ENCODE measurements at places on chromosomes 11 and 22.

- no peak for DNase-seq
These were observed 44.8 kb upstream of the C11orf87 start for GRCh38 chr11:109377039-109377742.

GRCh38 chr11:81359476-81359875 is 1374.2 kb downstream of the FAM181B start:
- no peak for DNase-seq

DNA sequence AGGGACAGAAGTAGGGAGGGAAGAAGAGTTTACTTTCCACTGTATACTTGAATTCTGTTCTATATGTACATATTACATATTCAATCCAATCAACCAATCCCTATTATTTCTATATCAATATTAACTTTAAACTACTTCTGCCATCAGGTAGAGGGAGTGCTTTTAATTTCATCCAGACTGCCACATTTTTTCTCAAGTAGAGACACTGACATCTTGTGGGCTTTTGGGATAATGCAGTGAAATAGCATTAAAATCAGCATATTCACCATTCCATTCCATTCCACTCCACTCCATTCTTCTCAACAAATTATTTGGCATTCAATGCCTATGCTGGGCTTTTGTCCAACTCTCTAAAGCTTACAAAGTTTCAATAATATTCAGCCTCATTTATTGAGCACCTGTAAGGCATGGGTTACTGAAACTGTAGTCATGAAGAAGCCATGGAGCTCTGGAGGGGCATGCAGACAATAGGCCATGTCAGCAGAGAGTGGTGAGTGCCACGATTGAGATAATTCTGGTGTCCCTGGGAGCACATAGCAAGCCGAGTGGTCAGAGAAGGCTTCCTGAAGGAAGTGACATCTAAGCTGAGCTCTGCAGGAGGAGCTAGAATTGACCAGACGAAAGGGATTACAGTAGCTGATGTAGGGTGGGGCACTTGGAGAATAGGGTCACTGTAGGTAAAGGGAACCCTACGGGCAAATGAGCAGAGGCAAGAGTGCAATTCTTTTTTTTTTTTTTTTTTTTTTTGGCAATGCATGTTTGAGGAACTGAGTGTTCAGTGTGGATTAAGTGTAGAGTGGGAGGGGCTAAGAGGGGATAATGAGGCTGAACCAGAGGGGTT is 12.8 kb upstream of the CLPB start:
- peak; percentile 73 for DNase-seq

DNA sequence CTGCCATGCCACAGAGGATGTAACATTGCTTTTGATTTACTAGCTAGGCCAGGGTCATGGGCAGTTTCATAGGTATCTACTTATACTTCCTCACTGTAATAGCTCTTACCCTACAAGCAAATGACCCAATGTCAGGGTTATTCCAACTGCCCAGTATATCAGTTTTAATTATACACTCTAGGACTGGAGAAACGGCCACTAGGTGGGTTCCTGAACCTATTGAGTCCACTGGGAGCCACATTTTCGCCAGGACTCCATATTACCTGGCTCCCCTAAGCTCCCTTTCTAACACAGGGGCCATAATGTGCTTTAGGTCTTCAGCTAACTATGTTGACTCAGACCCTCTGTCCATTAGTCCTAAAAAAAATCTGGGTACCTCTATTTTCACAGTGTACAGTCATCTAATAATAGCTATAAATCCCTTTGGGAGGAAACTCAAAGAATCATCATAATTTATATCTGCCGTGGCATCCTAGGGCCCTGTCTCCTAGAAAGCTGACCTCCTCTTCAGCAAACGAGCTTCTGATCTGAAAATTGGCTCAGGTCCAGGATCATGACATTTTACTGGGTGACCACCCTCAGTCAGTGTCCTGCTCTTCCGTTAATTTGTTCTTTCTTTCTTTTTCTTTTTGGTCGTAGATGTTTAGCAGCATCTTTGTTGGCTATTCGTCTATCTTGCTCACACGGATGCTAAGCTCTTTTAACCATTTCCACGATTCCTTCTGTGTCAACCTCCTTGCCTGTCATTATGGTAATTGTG is 244.3 kb downstream of the FAM76B start:
- DNase-seq = no peak

DNA sequence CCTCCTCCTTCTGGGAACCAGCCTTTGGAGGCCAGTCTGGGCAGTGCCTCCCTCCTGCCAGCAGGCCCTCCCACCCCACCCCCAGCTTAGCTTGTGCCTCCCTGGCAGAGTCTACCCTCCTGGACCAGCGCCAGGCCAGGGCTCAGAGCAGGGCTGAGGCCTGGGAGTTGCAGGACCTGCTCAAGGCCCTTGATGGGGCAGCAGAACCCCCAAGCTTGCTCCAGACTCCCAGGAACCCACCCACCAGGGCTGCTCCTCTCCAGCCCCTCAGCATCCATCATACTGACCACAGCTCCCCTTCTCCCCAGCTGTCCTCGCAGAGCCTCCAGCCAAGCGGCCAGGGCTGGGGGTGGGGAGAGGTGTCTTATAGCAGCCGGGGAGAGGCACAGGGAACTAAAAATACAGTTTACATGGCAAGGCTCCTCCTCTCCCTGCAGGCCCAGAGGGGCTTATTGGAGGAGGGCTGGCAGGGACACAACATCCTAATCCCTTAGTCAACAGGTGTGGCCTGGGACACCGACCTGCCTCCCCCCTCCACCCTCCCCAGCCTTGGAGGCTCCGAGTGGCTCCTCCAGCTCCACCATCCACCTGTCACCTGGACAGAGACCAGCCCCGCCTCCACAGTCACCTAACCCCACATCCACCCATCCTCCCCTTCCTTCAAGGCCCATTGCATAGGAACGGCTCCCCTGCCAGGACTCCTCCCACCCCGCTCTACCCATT is 5.2 kb upstream of the MB start:
- DNase-seq = no peak

- no peak for DNase-seq
These were observed 29.4 kb downstream of the IFT27 start for GRCh38 chr22:36746375-36746970.

DNA sequence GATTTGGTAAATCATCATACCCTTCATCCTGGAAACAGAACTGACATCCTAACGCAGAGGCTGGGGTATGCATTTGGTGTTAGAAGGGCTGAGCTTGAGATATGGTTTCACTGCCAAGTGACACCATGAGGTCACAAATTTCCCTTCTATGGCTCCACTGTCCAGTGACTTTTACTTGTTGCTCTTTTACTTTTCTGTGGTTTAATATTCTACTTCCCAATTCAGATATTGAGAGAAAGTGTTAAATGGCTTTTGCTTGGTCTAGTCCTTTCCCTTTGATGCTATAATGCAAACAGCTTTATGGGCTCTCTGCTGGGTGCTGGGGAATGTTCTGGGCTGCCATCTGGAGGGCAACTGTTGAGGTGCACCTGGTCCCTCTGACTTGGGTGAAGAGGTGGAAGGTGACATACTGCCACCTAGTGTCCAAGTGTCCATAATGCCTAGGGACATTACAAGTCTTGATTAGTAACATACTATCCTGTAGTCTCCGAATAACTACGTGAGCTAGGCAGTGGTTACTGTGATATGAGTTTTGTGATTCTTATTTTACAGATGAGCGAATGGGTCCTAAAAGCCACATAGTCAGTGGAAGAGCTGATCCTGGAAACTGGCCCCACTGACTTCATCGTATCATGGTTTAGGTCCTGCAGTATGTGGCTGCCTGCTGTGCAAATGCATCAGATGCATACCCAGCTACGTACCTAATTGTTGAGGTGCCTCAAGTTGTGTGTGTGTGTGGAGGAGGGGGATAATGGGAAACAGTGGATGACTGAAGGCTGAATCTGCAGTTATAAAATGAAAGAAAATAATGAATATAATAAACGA is 149.1 kb upstream of the RAG2 start:
- peak; percentile 90 for DNase-seq

DNA sequence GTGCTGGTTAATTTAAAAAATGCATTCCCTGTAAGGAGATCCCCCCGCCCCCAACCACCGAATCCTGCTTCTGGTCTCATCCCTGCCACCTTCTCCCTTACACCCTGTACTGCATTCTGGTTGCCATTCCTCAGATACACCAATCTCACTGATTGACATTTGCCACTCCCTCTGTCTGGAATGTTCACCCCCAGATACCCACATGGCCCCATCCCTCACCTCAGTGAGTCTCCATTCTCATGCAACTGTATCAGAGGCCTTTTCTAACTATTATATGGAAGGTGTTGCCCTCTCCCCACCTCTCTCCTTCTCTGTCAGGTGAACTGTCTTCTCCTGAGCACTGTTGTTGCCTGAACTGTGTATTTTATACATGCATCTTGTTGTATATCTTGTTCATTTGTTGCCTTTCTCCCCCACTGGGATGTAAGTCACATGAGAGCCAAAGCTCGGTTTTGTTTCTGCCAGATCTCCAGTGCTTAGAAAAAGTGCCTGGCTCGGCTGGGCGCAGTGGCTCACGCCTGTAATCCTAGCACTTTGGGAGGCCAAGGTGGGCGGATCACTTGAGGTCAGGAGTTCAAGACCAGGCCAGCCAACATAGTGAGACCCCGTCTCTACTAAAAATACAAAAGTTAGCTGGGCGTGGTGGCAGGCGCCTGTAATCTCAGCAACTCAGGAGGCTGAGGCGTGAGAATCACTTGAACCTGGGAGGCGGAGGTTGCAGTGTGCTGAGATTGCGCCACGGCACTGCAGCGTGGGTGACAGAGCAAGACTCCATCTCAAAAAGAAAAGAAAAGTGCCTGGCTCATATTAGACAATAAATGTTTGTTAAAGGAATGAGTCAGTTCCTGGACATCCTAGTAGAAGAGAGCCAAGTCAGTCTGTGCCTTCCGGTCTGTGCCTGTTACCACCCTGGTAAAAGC is 61.0 kb downstream of the TNRC6B start:
- peak; percentile 35 for DNase-seq

- DNase-seq = no peak
These were observed 12.1 kb downstream of the TRPM5 start for GRCh38 chr11:2432171-2432621.

DNA sequence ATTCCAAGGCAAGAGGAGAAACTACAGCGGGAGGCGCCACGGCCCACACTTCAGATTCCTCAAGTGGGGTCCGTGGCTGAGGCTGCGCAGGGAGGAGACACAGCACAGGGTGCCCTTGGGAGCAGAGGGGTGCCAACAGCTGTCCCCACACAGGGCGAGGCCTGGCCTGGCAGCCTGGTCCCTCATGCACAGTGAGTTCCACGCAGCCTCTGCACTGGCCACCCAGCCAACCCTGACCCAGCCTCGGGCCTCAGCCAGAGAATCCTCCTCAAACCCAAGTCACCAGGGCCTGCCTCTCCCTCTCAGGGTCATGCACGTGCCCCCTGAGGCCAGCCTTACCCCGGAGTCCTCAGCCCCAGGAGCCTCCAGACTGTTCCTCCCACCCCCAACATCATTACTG is 22.4 kb upstream of the MOB2 start:
- no peak for DNase-seq

DNA sequence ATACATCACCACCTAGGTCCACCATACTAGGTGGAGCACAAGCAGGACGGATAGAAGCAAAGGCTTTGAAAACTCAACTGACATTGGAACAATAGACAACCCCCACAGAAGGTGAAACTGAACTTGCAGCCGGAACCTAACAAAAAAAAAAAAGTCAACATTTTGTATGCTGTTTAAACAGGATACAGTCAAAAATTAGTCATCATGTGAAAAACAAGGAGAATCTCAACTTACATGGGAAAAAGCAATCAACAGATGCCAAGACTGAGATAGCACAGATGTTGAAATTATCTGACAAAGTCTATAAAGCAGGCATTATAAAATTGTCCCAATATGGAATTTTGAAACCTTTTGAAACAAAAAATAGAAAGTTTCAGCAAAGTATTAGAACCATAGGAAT is 123.8 kb downstream of the RAB38 start:
- no peak for DNase-seq

DNA sequence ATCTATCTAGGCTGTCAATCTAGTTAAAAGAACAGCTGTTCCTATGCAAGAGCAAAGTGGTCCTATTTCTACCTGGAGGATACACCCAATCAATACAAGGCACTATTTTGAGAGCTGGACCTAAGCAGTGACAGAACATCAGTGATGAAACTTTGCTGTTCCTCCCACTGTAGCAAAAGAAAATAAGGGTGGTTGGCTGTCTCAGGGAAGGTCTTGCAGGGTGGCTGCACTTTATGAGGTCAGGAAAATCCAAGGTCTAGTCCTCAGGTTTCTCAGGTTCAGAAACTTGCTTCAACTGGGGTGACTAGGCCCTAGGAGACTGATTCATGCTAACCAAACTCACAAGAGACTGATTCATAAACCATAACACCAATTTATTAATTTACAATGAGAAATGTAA is 11.6 kb downstream of the CPSF7 start:
- DNase-seq = no peak

DNA sequence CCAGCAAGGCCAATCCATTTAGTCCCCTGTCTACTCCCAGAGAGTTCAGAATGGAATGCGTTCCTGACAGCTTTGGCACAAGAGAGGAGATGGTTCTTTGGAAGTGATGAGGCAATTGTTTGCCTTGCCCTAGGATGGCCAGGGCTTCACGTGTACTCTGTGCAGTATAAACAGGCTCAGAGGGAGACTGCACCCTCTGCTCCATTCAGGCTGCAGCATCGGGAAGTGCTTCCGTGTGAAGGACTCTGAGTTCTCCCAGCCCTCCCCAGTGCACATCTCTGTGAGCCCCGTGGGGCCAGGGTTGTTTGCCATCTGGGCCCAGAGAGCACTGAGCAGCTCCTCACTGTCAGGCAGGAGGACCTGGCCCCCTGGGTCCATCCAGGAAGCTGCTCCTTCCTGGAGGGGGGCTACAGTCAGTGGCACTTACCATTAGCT is 215.3 kb upstream of the TBCEL start:
- DNase-seq = no peak

GRCh38 chr11:562046-562645 is 1.4 kb downstream of the RASSF7 start:
- DNase-seq = no peak

- DNase-seq = no peak
These were observed 13.2 kb downstream of the THY1 start for GRCh38 chr11:119409731-119410130.

GRCh38 chr11:83061883-83062282 is 9.8 kb downstream of the RAB30 start:
- DNase-seq = no peak

- peak; percentile 56 for DNase-seq
These were observed 37.9 kb downstream of the CELF1 start for GRCh38 chr11:47514825-47515647.

DNA sequence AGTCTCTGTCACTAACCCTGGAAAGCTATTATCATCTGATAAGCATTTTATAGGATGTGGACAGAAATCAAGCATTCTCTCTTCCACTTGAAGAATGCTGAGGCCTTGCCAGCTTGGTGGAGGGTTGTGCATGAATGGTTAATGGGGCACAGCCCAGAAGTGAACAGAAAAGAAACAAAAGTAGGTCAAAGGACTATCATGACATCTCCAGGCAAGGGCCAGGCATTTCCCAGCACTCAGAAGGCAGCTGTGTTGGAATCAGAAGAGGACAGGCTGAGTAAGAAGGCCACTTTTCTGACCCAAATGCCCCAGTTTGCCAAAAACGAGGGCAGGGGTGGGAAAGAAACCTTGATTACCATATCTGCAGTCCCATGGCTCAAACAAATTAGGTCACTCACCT is 12.4 kb downstream of the TENM4 start:
- DNase-seq = no peak

- no peak for DNase-seq
These were observed 866 bp downstream of the MED17 start for GRCh38 chr11:93784935-93785360.
